Memory B cell (primary cell): ENCODE measurements at places on chromosomes 12 and 14.

- no peak for DNase-seq
Observed at GRCh38 chr14:90830931-90831701, 14.9 kb upstream of the TTC7B start.

- no peak for DNase-seq
Observed at GRCh38 chr12:50187084-50187900, 20.1 kb upstream of the CERS5 start.

GRCh38 chr12:29207120-29207519 lies 58.0 kb downstream of the FAR2 start:
- DNase-seq, result no peak

DNA sequence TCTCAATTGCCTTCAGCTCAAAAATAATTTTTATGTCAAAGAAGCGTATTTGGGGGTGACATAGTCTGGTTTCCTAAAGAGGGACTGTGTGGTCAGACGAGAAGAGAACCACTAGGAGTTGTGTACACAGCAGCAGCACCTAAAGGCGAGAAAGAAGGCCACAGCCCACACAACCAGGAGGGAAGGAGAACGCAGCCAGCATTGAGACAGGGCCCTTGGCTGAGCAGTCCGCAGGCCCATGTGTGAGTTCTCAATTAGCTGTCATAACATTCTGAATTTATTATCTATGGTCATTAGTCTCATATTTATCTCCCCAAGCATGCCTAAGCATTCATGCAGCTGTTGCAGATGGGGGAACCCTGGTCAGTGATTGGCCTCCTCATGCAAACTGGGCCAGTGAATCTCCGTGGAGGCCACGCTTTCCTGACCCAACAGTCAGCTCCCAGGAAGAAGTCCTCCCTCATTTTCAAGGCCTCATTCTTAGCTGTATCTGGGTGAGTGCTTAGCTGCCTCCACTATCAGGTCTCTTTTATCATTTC lies 81.2 kb upstream of the ATF7IP start:
- DNase-seq, result no peak

DNA sequence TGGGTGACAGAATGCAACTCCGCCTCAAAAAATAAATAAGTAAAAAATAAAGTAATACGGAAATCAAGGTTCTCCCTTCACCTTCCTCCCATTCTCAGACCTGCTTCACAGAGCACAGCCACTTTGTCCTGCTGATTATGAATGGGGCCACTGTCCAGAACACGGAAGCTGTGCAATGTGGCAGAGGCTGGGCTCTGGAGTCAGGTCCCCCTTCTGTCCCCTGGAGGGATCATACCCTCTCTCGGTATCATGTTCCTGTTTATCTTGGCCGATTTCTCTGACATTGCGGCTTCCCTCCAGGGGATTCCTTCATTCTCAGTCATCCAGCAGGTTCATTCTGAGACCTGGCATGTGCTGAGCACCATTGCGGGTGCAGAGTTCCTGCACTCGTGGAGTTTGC lies 11.3 kb downstream of the PPP2R5C start:
- no peak for DNase-seq
